ENCODE measurements at places on chromosomes 1 and 21. TPM values are rescaled to one million over a fixed set of nuclear protein-coding genes. Genes with fewer than 3 reads are reported as not detected.

The AMY2A gene
- not detected for total RNA-seq

The PROK1 gene
- not detected for total RNA-seq

The FAM163A gene
- total RNA-seq: not detected

The CDKN2C gene
- total RNA-seq: 43.6 TPM

The CORT gene
- not detected for total RNA-seq

The PRAMEF17 gene
- not detected for total RNA-seq
